Lung (tissue), 17 donors: ENCODE measurements at places on chromosomes 16 and 17.
A peak's percentile ranks its signal among the peaks of the same experiment; 100 is the strongest.

GRCh38 chr17:29835435-29836351 lies 94.3 kb downstream of the SSH2 start:
- no peaks in the 10 kb centered on the region for H3K27me3 ChIP-seq
- DNase-seq = no peak
- H3K36me3 ChIP-seq = no peaks in the 10 kb centered on the region
- H3K4me1 ChIP-seq = no peaks in the 10 kb centered on the region
- peak overlapping the region; percentile 37 for H3K27ac ChIP-seq

- peak; percentile 52 for DNase-seq
- no peaks in the 10 kb centered on the region for H3K27me3 ChIP-seq
- H3K27ac ChIP-seq = no peak overlapping the region
- no peaks in the 10 kb centered on the region for H3K36me3 ChIP-seq
- peak overlapping the region; percentile 88 for H3K4me3 ChIP-seq
These were observed 1.6 kb downstream of the MRM1 start for GRCh38 chr17:36602924-36603384.

DNA sequence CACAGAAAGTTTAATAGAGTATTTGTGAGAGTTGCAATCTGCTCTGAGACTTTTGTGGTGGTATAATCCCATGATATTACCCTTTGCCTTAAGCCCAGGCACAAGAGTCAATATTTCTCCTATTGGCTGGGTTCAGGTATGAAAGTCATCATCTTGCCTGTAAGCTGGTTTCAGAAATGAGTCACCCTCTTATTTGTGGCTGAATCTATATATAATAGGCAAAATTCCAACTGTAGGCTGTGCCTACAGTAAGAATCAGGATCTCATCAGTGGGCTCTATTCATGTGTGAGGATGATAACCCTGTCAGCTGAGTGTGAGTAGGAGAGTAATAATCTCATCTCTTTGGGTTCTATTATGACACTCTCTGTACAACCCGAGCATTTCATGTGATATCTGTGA lies 2103.1 kb downstream of the TP53TG3F start:
- H3K4me1 ChIP-seq = no peaks in the 10 kb centered on the region
- H3K27me3 ChIP-seq = no peaks in the 10 kb centered on the region
- no peak overlapping the region for H3K4me3 ChIP-seq
- no peak overlapping the region for H3K27ac ChIP-seq

- no peaks in the 10 kb centered on the region for H3K27me3 ChIP-seq
- no peaks in the 10 kb centered on the region for H3K4me1 ChIP-seq
- peaks cover 30% of the 10 kb centered on the region for H3K36me3 ChIP-seq
These were observed 17.8 kb upstream of the ITGAE start for GRCh38 chr17:3818786-3819185.

DNA sequence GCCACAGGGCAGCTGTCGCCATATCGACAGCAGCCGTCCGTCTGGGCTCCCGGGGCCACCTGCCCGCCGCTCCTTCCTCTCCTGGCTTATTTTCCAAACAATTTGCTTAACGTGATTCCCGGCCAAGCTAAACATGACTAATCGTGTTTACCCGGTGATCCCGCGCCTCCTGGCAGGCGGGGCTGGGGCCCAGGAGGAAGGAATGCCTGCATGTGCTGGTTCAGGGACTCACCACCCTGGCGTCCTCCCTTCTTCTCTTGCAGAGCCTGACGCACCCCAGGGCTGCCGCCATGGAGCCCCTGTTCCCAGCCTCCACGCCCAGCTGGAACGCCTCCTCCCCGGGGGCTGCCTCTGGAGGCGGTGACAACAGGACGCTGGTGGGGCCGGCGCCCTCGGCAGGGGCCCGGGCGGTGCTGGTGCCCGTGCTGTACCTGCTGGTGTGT lies 6.1 kb downstream of the SSTR5 start:
- H3K27ac ChIP-seq = no peak overlapping the region
- H3K36me3 ChIP-seq = no peaks in the 10 kb centered on the region
- H3K4me3 ChIP-seq = no peak overlapping the region
- H3K27me3 ChIP-seq = peaks cover 35% of the 10 kb centered on the region

DNA sequence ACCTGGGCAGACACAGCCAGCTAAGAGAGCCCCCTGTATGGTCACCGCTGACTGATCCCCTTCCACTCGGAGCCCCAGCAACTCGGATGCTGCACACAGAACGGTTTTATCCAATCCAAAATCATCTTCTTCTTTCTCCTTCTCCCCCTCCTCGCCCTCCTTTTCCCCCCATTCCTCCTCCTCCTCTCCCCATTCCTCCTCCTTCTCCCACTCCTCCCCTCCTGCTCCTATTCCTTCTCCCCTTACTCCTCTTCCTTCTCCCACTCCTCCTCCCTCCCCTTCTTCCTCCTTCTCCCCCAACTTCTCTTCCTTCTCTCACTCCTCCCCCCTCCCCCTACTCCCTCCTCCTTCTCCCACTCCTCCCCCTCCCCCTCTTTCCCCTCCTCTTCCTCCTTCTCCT lies 30.4 kb upstream of the MEAK7 start:
- H3K4me3 ChIP-seq = no peak overlapping the region
- no peak for DNase-seq
- H3K4me1 ChIP-seq = peaks cover 11% of the 10 kb centered on the region
- H3K27ac ChIP-seq = no peak overlapping the region
- H3K27me3 ChIP-seq = no peaks in the 10 kb centered on the region
